ENCODE measurements at places on chromosomes 16 and 17.

GRCh38 chr17:56431736-56432135, 161.8 kb upstream of the NOG start:
- no peak for DNase-seq

DNA sequence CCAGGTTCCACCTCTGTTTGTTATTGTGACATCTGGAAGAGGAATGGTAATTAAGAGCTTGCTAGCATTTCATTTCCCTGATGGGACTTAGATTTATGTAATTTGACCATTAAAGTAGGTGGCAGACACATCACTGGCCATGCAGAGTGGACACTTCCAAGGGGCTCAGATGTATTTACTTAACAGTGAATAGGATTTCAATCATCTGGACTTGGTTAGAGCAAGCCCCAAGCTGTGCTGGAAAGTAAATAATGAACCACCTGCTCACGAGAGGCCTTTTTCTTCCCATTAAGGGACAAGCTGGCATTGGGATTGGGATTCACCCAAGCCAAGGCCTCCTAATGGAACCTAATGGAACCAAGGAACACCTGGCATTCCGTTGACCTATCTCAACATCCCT, 395.3 kb downstream of the HS3ST4 start:
- DNase-seq: no peak

- DNase-seq: no peak
Measured at GRCh38 chr17:80430446-80431245, 15.7 kb downstream of the ENDOV start.

DNA sequence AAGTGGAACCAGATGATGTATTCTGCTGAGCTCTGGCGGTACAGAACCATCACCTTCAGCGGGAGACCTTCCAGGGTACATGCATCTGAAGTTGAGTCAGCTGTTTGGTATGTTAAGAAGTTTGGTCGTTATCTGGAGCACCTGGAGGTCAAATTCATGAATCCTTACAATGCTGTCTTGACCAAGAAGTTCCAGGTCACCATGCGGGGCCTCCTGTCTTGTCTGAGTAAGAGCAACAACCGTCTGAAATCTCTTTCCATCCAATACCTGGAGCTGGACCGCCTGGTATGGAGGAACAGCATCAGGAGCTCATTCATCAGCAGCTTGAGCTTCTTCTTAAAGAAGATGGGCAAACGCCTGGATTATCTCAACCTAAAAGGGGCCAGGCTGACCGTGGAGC, 4.0 kb downstream of the FBXO39 start:
- no peak for DNase-seq

- no peak for DNase-seq
Measured at GRCh38 chr17:82984751-82985427, 94.5 kb upstream of the METRNL start.

DNA sequence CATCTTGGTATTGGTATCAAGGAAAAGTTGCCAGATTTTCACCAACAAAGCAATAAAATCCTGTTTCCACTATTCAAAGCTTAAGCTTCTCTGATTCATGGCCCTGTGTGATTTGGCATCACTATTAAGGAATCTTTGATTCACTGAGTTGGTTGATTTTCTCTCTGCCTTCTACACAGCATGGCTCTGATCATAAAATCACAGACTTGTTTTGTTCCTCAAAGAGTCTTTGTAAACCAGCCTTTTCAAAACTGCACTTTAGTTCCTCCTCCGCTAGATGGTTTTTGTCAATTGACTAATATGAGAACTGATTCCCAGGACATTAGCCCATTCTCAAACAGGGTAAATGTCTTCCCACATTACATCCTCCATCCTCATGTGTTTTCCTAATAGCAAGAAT, 197.6 kb downstream of the DNAH9 start:
- no peak for DNase-seq

DNA sequence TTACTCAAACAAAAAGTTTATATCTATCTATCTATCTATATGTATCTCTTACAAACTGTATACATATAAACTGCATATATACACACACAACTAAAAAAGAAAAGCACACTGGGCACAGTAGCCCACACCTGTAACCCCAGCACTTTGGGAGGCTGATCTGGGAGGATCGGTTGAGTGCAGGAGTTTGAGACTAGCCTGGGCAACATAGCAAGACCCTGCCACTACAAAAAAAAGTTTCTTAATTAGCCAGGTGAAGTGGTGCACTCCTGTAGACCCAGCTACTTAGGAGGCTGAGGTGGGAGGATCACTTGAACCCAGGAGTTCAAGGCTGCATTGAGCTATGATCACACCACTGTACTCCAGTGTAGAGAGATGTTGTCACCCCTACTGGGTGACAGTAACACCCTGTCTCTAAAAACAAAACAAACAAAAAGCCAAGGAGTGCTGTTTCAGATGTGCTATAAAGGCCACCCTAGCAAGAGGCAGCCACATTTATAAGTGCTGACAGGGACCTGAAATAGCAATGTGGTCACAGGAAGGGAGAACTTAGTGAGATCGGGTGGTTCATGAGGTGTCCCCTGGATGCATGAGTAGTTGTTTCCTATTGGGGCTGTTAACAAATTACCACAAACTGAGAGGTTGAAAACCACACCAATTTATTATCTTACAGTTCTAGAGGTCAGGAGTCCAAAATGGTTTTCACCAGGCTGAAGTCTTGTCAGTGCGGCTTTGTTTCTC, 4.8 kb downstream of the CD2BP2 start:
- DNase-seq: no peak

DNA sequence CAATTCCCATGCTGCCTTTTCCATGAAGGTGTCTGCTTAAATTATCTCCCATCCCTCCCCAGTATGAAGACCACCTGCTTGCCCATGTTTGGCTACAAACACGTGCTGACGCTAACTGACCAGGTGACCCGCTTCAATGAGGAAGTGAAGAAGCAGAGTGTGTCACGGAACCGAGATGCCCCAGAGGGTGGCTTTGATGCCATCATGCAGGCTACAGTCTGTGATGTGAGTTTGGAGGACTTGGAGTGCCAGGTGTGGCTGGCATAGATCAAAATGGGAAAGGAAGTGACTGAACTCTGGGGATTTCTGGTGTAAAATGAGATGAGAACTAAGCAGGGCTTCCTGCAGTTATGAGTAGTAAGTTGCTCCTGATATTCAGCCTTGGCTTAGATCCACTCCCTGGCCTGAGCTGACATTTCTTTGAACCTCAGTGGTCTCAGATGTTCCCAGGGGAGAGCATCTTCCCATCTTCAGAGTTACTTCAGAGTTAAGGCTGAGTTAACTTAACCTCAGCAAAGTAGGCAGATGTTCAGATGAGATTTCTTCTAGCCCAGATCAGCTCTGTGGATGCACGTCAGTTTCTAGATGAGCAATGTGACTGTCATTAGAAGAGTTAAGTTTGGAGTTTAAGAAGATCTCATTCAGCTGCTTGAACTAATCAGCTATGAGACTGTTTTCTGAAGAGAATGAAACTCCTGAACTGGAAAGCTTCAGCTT, 32.7 kb downstream of the ITGB3 start:
- DNase-seq: no peak

DNA sequence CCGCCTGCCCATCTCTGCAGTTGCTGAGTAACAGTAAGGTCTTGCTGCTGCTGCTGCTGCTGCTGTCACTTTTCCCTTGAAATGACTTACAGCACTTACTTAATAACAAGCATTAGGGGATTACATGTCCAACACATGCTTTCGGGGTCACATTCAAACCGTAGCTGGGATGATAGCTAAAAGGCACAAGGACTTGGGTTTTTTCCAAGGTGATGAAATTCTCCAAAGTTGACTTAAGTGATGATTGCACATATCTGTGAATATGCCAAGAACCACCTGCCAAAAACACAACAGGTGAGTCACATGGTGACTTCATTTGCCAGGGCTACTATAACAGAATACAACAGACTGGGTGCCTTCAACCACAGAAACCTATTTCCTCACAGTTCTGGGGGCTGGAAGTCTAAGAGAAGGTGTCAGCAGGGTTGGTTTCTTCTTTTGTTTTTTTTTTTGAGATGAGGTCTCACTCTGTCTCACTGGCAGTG, 121.9 kb upstream of the TNRC6C start:
- DNase-seq: no peak

GRCh38 chr16:85573696-85574641, 39.2 kb upstream of the GSE1 start:
- DNase-seq: peak; percentile 46

DNA sequence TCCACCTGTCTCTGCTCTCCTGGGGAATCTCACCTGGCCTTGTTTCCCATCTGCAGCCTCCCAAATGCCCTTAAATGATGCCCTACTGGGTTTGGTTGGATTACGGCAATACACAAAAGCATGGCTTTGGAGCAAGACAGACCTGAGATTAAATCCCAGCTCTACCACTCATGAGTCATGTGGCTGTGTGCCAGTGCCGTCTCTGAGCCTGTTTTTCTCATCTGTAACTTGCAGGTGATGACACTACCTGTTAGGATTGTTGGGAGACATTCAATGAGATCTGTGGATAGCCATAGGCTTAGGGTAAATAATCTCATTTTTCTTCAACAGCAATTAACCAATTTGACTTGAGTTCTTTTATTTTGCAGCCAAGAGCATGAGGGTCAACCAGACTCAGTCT, 240.3 kb downstream of the MAF start:
- DNase-seq: no peak

- DNase-seq: no peak
Measured at GRCh38 chr17:44105941-44106340, 17.5 kb downstream of the HDAC5 start.

GRCh38 chr17:36920032-36921005, 17.0 kb upstream of the LHX1 start:
- DNase-seq: no peak

DNA sequence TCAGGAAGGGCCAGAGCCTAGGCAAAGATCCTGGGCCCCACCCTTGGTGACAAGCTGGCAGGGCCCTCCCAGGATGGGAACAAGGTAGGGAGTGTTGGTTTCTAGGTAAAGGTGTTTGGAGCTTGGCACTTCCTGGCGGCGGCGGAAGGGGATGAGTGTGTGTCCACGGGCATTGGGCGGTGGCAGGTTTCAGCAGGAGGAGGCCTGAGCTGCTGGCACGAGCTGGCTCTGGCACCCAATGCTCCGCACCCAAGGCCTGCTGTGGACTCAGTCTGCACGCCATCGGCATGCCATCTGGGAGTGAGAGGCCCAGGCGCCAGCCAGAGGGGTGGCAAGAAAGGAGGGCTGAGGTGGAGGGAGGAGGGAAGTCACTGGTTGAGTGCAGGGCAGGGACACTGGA, 46.9 kb upstream of the TAC4 start:
- no peak for DNase-seq

GRCh38 chr17:32019228-32019627, 12.0 kb downstream of the LRRC37B start:
- no peak for DNase-seq

- DNase-seq: no peak
Measured at GRCh38 chr16:58723109-58723508, 11.0 kb downstream of the GOT2 start.

DNA sequence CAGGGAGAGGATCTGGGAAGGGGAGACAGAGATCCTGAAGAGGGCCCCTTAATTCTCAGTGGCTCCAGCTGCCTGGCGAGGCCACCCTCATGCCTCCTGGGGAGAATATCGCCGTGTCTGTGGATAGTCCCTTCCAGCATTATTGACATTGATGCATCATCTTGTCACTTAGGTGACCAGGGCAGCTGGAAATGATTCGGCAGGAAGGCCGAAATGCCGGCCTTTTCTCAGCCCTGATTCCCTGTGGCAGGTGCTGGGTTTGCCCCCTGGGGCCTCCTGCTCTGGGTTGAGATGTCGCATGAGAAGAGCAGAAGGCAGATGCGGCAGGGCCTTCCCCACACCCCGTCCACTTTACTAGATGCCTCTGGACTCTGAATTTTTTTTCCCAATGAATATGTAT, 89.5 kb downstream of the RAP1GAP2 start:
- no peak for DNase-seq

GRCh38 chr17:69457603-69458002, 43.1 kb downstream of the MAP2K6 start:
- no peak for DNase-seq

DNA sequence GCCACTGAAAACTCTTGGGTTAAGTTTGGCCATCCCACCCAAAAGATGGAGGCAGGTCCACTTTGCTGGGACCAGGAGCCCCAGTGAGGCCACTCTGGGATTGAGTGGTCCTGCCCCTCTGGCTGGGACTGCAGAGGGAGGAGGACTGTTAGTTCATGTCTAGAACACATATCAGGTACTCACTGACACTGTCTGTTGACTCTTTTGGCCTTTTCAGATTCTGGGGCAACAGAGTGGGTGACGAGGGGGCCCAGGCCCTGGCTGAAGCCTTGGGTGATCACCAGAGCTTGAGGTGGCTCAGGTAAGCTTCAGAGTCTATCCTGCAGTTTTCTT, 19.5 kb upstream of the CYLD start:
- no peak for DNase-seq

- DNase-seq: no peak
Measured at GRCh38 chr16:81001330-81001729, 5.4 kb downstream of the CMC2 start.

- no peak for DNase-seq
Measured at GRCh38 chr17:5234645-5235576, at the start of gene SCIMP. SCIMP (minus strand) TSS chr17:5234860; CDS start chr17:5234755, 105 bp downstream.

DNA sequence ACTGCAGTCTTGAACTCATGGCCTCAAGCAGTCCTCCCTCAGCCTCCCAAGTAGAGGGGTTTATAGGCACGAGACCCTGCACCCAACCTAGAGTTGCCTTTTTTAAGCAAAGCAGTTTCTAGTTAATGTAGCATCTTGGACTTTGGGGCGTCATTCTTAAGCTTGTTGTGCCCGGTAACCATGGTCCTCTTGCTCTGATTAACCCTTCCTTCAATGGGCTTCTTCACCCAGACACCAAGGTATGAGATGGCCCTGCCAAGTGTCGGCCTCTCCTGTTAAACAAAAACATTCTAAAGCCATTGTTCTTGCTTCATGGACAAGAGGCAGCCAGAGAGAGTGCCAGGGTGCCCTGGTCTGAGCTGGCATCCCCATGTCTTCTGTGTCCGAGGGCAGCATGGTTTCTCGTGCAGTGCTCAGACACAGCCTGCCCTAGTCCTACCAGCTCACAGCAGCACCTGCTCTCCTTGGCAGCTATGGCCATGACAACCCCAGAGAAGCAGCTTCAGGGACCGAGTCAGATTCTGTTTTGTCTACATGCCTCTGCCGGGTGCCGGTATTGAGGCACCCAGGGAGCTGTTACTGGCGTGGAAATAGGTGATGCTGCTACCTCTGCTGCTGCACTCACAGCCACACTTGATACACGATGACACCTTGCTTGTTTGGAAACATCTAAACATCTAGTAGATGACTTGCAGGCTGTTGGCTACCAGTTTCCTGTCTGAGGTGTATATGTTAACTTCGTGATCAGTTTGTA, 3.3 kb downstream of the RPL13 start:
- no peak for DNase-seq

DNA sequence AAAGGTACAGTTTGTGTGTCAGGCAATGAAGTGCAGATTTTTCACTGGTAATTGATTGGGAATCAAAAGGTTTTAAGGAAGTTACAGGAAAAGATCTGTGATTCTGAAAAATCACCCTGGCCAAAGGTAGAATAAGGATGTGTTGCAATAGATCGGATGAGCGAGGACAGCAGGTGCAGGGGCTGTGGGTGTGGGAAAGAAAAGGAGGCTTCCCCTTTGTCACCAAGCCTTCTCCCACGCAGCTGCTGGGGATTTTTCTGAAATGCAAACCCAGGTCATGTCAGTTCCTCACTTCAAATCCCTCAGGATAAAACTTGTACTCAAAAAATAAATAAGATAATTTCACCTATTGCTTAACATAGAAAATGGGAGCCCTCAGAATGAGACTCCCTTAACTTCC, 47.9 kb upstream of the ARHGAP17 start:
- no peak for DNase-seq

GRCh38 chr16:5349670-5350517, 252.3 kb upstream of the EEF2KMT start:
- DNase-seq: no peak

GRCh38 chr17:7484919-7485377, 782 bp downstream of the POLR2A start:
- no peak for DNase-seq

All from DMS 273 treated with DMSO at 0.1 percent for 48 hours (cell line).